ENCODE measurements at places on chromosomes 3 and 15. TPM values are rescaled to one million over a fixed set of nuclear protein-coding genes. Genes with fewer than 3 reads are reported as not detected.

DNA sequence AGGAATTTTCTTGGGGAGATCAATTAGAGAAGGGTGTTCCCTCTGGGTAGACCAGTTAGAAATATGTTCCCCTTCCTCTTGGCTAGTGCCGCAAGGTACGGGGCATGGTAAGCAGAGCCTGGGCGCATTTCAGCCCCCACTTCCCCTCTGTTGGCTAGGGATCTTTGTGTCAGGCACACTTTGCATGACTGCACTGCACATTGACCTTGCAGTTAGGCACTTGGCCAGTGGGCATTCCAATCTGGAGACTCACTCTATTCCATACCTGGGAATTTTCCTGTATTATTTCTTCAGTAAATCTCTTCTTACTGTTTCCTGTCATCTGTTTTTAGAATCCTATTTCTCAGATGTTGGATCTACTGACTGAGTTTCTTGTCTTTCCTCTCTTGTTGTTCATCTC is 30.0 kb upstream of the CACNA1D start:
- peak; percentile 79 for DNase-seq

DNA sequence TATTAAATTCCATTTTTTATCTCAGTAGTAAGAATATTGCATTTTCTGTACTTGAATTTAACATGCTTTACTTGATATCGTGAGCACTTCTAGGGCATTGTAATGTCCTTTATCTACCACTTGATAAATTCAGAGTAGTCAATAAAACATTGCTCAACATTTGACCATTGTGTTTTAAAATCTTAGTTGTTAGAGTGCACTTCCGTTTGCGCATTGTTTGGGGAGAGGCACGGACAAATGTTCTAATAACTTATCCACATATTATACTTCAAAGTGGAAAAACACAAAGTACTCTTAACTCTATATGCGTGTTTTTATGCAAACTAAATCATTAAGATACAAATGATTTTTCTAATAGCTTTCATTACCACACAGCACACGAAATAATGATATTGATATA is 419 bp downstream of the FAM227B start:
- no peak for DNase-seq

DNA sequence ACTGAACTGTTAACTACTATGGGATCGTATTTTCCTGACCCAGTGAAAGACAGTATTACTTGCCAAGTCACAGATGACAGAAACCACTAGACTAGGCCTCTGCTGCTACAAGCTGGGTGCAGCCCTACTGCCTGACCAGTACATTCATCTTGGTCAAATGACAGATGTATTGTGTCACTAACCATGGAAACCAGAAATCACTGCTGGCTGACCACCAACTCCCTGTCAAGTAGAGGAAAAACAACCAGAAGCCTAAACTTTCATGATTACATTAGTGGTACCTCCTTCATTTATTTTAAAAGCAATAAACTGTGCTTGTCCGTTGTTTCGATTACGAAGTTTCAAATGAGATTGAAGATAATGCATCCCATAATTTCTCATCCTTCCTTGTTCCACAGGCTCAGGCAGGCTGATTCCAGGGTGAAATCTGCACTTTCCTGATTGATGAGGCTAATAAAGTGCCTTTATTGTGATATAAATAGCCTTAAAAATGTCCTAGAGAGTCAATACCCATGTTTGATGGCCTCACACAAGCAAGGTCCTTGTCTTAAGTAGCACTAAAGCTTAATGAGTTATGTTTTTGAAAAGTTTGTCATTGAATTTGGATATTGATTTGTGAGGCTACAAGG is 309.7 kb downstream of the LSAMP start:
- peak; percentile 29 for DNase-seq

DNA sequence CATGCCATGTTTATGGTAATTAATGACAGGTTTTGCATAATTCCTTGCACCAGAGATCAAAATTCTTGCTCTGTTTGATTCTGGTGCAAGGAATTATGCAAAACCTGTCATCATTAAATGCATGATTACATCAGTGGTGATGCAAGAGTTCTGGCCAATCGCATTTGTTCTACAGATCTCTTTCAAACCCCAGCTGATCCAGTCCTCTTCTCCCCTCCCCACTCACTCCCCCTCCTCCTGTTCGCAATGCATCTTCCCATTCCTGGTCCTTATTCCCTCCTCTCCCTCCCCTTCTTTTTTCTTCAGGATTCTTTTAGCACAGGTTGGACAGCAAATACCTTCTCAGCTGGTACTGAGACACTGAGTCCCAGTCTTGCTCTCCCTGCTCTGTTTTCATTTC is 82.1 kb downstream of the GABRB3 start:
- no peak for DNase-seq

DNA sequence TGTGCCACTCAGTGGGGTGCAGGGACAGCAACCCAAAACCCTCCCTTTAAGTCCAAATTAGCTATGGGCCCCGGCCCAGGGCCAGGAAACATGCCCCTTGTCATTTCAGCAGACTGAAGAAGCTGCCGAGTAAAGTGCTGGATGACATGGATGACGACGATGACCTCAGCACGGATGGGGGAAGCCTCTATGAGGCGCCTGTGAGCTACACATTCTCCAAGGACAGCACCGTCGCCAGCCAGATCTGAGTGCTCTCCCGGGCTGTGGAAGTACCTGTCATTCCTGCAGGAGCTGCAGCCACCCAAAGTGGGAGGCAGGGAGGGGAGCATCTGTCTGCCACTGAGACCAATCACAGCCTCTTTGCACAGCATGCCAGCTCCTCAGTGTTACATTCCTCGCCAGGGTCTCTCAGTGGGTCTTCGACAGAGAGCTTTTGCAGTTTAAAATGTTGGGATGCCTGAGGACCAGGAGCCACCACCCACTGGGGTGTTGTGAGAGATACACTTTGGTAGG is 44.4 kb upstream of the MYZAP start:
- no peak for DNase-seq

DNA sequence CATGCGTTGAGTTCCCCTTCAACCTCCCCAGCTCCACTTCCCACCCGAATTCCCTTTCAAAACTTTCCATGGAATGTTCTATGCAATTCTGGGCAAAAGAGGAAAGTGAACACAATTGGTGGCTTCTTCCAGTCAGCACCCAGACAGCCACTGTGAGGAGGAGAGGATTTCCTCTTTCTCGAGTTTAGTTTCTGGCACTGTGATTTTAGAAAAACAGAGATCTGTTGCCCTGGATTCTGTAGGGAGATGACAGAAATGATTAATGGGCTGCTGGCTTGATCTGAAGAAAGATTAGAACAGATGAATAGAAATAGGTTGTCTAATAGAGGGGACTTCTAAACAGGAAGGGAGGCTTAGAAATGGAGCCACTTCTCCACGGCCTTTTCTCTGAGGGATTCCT is 172.0 kb downstream of the MCTP2 start:
- no peak for DNase-seq

DNA sequence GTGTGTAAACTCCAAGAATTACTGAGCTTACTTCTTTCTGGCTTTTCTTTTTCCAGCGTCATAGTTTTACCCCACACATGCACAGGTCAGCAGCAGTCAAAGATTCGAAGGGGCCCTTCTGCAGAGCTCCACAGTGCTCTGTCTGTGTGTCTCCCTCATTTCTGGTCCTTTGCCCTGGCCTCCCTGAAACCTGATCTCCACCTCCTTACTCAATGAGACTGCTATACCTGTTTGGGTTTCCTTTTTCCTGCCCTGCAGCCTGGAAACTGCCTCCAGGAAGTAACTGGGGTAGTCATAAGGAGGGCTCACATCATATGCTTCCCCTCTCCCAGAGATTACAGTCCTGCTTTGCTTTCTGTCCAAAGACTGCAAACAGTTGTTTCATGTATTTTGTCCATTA is 82.8 kb upstream of the TNIK start:
- no peak for DNase-seq

SOX14 gene
- not detected for polyA plus RNA-seq

FAM43A gene
- 0.99 TPM for polyA plus RNA-seq

CCR2 gene
- 0.64 TPM for polyA plus RNA-seq

SKIC8 gene
- 66.2 TPM for polyA plus RNA-seq
